ENCODE measurements at places on chromosomes 7 and 10.
A peak's percentile ranks its signal among the peaks of the same experiment; 100 is the strongest.

GRCh38 chr10:100347568-100348195 lies 649 bp downstream of the SCD start:
- no peak for DNase-seq

GRCh38 chr7:53993224-53993623 lies 549.0 kb upstream of the VSTM2A start:
- DNase-seq = no peak

- no peak for DNase-seq
These were observed 66.2 kb upstream of the ARID5B start for GRCh38 chr10:61835069-61835945.

- no peak for DNase-seq
These were observed 73.7 kb downstream of the FOXL3 start for GRCh38 chr7:363626-364025.

GRCh38 chr10:15879058-15879457 lies 18.8 kb upstream of the MINDY3 start:
- peak; percentile 90 for DNase-seq

DNA sequence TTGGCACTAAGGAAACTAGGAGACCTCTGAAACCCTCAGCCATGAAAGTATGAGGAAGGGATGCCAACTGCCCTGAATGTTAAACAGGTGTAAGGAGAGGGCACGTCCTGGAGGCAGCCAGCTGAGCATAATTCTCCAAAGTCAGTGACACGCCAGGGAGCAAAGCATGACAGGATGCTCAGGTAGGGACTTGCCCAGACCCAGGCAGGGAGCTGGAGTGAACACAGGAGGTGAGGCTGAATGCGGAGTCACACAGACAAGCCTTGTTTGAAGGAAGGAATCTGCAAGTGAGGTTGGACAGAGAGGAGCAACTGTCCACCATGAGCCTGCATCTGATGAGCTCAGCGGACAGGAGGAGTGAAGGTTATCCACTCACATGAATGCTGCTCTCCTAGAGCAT lies 41.5 kb downstream of the KLRG2 start:
- no peak for DNase-seq

GRCh38 chr7:587767-588166 lies 68.1 kb upstream of the PDGFA start:
- no peak for DNase-seq

DNA sequence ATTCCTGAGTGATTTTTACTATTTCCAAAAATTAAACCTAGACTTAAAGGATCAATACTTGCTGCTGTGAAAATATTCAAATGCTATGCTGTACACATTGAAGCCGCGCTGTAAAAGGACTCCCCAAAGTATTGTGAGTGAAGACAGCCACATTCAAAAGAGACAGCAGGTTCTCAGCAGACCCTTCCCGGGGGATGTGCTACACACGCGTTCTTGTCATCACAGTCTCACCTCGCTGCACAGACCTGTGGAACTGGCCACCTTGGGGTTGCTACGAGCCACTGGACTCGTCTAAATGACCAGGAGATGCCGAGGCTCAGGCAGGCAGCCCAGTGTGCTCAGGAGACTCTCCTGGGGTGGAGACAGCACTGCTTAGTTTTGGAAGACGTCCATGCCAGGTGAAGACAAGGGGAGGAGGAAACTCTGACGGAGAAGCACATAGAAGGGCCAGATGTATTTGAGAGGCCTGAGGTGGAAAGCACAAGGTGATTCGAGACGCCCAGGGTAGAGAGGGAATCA lies 367.7 kb upstream of the SHH start:
- no peak for DNase-seq

- DNase-seq = no peak
These were observed 150.6 kb downstream of the CDH23 start for GRCh38 chr10:71547312-71547711.

GRCh38 chr7:95433129-95433528 lies 1.7 kb downstream of the PON2 start:
- no peak for DNase-seq

DNA sequence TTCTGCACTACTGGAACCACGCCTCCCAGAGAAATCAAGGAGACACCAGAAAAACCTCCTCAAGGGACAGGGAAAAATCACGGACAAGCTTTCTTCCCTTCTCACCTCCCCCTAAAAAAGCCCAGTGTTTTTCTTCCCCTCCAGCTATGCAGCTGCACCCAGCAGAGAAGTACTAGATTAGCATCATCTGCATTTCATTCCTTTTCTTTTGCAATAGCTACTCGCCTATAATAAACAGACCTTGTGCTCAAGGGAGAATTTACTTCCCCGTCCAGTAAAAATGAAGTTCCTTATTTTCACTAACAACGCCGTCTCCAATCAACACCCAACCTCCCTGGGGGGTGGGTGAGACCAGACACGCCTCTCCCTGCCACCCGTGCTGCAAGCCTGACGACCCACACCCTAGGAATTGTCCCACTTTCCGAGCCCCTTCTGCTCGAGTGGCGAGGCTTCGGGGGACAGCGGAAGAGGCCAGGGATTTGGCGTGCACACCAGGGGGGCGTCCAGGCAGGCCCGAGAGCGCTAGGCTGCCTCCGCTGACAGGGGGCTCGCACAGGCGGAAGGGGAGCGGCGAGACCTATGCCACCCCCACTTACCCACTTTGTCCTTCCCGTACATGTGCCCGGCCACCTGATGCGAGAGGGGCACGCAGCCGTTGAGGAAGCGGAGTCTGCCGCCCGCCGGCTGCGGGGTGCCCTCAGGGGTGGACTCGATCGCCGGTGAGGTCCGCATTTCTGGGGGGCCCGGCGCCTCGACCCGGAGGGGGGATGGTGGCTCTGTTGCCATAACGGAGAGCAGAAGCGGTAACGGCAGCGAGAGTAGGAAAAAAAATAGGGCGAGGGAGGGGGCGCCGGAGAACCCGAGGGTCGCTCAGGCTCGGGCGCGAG lies 625 bp downstream of the IPMK start:
- no peak for DNase-seq

DNA sequence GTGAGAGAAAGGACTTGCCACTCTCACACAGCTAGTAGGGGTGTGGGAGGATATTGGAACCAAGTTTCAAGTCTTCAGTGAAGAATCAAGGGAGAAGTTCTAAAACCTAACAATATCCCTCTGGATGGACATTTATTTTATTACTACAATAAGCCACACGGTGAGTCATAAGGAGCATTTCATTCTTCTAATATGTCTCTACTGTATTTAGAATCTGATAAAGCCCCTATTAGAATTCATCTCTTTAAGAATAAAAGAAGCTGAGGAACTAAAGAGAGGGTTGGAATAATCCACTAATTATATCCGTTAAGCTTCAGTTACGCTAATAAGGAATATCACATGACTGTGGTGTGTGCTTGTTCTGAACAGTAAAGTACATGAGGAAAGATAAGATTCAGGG lies 40.9 kb upstream of the ATRNL1 start:
- no peak for DNase-seq

DNA sequence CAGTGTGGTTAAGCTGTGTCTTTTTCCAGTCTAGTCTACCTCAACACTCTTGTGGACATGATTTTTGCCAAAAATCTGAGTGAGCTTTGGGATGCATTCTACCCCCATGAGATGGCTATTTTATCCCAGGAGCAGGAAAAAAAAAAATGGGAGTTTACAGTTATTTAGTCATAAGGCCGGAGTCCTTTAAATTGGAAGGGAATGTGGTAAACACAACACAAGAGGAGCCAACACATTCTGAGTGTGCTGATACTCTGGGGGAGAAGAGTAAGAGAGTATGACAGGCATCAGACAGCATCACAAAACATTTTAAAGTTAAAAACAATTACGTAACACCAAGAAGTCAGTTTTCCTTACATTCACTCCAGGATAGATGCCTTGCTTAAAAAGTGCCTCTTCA lies 46.1 kb downstream of the C1GALT1 start:
- no peak for DNase-seq
